HCT116 (cell line): ENCODE measurements at places on chromosomes 11 and 22.

- DNase-seq = no peak
These were observed 65.2 kb downstream of the DGCR2 start for GRCh38 chr22:19056951-19057401.

DNA sequence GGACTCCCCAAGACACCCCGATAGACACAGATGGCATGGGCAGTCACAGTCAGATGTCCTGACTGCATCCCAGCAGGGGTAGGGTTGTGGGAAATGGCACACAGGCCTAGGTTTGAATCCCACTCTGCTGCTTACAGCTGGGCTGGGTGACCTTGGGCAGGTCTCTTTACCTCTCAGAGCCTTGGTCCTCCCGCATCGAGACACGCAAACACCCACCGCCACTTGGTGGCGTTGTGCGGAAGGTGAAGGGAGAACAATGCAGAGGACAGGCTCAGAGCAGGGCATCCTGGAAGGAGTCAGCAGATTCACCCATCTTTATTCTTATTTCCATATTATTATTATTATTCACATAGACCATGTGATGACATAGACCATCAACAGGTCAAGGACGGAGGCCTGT lies 140.5 kb downstream of the MIAT start:
- DNase-seq = peak; percentile 6

- no peak for DNase-seq
These were observed 114.2 kb downstream of the KCNQ1OT1 start for GRCh38 chr11:2585566-2586086.

- DNase-seq = no peak
These were observed 471 bp upstream of the TMEM184B start for GRCh38 chr22:38273135-38273826.

- DNase-seq = no peak
These were observed 22.5 kb downstream of the TP53I11 start for GRCh38 chr11:44928144-44928543.

GRCh38 chr22:29154364-29155048 lies 51.2 kb upstream of the EMID1 start:
- DNase-seq = peak; percentile 34

DNA sequence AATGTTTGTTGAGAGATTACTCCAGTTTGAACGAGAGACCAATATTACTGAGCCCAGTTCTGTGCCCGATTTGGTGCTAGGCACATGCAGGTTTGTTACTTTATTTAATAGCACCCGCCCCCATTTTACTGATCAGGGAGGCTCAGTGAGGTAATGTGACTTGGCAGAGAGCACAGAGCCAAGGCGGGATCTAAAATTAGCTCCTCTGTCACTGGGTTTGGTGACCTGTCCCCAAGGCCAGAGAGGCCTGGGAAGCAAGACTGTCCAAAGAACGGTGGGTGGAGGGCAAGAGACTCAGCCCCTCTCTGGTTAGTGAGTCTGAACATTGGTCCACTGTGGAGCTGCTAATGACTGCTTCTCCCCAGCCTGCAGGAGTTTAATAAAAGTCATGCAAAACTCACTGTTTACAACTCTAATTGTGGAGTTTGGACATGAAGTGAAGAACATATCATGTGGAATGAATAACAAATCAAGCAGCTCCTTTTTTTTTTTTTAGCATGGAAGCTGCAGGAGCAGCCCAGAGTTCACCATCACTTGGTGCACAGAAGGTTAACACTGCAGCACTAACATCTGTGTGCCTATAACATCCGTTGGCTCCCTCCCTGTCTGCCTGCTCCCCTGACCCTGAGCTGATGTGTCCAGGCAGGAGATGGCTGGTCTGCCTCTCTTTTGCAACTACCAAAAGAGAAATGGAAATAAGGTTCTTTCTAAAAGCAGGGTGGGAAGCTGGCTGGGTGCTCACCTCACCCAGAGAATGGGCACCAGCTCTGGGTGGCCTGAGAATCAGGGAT lies 39.0 kb downstream of the CSNK2A3 start:
- no peak for DNase-seq

GRCh38 chr22:26579331-26579886 lies 10.5 kb downstream of the TPST2 start:
- DNase-seq = no peak

GRCh38 chr11:129326921-129327320 lies 48.7 kb upstream of the BARX2 start:
- DNase-seq = no peak

- DNase-seq = no peak
These were observed 14.4 kb upstream of the PVALB start for GRCh38 chr22:36831206-36831605.

DNA sequence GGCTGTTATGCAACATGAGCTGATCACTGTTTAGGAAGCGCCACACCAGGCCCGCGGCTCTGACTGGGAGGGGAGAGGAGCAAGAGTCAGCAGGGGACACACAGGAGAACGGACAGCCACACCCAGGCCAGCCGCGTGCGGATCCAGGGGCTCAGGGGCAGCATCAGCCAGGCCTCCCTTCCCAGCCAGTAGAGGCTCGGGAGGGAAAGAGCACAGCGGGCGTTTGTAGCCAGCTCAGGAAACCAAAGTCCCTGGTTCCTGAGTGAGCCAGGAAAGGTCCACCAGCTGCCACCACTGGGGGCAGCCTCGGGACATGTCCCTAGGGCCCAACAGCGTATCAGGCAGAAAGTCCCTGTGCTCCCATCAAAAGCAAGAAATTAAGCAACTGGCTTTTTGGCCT lies 71.8 kb upstream of the PITPNB start:
- DNase-seq = peak; percentile 32

DNA sequence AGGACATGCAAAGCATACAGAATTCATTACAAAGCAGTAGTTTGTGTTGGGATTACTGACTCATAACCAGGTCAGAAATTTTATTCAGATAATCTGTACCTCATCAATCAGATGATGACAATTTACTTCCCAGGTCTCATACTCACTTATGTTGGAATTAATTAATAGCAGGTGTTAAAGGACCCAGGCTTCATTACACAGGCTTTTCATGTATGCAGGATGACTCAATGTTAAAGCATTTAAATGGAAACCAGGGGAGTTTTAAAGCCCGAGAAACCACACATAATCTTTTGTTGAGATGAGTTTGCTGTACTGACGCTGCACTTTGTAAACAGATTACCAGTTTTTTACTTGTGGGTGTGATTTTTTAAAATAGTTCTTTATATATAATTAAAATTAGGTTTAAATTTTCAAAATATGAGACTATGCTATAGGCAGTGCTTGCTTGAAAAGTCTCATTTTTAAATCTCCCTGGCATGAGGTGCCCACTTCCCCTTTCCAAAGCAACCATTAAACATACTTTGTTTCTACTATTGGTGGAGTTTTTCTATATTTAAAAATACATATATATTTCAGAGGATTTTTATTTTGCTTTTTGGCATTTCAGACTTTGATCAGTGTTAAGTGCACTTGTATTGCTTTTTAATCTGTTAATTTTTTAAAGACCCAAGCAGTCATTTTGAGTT lies 41.0 kb downstream of the CEP57 start:
- no peak for DNase-seq

DNA sequence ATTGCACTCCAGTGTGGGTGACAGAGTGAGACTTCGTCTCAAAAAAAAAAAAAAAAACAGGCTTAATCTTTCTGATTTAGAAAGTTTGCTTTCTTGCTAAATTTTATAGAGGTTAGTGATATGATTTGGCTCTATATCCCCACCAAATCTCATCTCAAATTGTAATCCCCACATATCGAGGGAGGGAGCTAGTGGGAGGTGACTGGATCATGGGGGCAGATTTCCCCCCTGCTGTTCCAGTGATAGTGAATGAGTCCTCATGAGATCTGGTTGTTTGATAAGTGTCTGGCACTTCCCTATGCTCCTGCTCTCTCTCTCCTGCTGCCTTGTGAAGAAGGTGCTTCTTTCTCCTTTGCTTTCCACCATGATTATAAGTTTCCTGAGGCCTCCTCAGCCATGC lies 90.9 kb downstream of the OSBP2 start:
- DNase-seq = no peak

DNA sequence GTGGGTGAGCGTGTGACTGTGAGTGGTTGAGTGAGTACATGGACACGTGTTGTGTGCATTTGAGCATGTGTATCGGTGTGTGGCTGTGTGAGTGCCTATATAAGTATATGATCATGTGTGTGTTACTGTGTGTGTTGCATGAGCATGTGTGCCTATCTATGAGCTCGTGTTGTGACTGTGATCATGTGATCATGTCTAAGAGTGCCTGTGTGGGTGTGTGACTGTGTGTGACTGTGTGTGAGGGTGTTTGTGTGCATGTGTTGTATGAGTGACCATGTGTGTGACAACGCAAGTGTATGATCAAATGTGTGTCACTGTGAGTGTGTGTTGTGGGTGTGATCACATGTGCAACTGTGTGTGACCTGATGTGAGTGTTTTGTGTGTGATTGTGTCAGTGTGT lies 88.8 kb downstream of the UBASH3B start:
- DNase-seq = no peak

- no peak for DNase-seq
These were observed 38.2 kb upstream of the PARVG start for GRCh38 chr22:44142421-44143104.

- no peak for DNase-seq
These were observed 16.0 kb upstream of the MIF start for GRCh38 chr22:23878219-23878618.

- no peak for DNase-seq
These were observed 2.0 kb upstream of the APOBEC3A start for GRCh38 chr22:38955250-38955905.

GRCh38 chr11:102599642-102600261 lies 25.4 kb downstream of the MMP20 start:
- DNase-seq = peak; percentile 97

GRCh38 chr11:86062719-86063118 lies 6.2 kb downstream of the PICALM start:
- DNase-seq = no peak

- DNase-seq = no peak
These were observed 46.5 kb downstream of the FCHSD2 start for GRCh38 chr11:73095613-73096012.

DNA sequence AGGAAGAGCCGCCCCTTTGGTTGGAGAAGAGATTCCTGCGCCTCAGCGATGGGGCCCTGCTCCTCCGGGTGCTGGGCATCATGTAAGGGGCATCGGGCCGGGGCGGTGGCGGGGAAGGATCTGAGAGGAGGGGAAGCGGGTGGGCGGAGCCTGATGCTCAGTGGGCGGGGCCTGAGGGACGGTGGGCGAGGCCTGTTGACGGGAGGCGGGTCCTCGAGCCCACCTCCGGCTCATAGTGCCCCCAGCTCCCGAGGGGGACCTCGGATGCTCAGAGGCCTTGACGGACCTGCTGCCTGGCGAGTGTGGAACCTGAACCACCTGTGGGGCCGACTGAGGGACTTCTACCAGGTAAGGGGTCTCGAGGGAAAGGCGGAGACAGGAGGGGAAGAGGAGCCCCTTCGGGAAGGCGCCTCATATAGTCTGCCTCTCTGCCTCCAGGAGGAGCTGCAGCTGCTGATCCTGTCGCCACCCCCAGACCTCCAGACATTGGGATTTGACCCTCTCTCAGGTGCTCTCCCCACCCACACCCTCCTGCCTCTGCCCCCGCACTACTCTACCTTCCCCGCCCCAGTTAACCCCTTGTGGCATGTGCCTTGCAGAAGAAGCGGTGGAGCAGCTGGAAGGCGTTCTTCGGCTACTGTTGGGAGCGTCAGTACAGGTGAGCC lies 799 bp downstream of the CCDC88B start:
- no peak for DNase-seq

DNA sequence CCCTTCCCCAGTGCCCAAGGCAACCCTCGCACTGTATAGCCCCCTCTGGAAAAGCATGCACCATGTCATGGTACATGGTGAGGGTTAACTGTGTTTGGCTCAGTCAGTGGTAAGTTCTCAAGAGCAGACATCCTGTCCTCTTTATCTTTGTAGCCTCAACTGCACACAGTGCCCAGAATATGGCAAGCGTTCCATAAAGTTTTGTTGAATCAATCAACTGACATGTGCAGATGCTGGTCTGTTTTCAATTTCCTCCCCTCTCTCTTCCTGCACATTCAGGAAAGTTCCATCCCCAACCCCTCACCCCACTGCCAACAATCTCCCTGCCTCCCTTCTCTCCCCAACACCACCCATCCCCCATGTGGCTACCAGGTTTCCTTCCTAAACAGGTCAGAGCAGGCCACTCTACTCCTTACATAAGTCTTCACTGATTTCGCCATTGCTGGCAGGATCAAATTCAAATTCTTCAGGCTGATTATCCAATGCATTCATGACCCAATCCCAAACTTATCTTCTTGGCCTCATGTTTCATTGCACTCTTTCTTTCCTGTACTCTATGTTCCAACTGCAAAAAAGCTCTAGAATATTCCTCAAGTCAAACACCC lies 15.5 kb upstream of the TMPRSS5 start:
- DNase-seq = no peak

DNA sequence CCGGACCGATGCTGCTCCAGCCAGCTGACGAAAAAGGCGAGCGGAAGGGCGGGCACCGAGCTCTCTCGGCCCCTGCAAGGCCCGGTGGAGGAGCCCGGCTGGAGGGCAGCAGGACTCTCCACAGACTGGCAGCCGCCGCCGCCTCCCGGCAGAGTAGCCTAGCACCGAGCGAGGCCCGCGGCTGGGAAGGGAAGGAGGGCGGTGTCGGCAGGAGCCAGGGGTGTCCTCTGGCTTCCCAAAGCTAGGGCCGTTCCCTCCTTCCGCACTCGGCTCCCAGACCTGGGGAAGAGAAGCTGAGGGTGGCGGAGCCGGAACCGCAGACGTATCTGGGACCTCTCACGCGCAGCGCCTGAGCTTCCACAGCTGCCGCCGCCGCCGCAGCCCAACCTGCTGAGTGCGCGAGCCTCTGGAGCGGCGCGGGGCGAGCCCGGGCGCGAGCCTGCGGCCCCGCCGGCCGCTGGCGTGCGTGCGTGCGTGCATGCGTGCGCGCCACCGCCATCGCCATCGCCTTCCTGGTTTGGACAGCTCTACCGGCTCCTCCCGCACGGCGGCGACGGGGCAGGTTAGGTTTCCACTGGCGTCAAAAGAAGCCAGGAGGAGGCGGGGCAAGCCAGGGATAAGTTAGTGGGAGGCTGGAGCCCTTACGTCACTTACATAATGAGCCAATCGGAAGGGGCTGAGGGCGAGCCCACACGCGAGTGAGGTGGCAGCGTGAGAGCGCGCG lies at the start of gene RAB6A:
Gene RAB6A (minus strand): TSS at position 396 of the 724 bp plus-strand sequence. CDS start 439 bp downstream, outside the sequence.
- DNase-seq = peak; percentile 99

- DNase-seq = no peak
These were observed 203.7 kb downstream of the ARHGAP42 start for GRCh38 chr11:100890789-100891188.

GRCh38 chr11:67680696-67681470 lies 6.5 kb upstream of the ALDH3B2 start:
- no peak for DNase-seq

- DNase-seq = no peak
These were observed 268.4 kb downstream of the ETS1 start for GRCh38 chr11:128318856-128319474.

DNA sequence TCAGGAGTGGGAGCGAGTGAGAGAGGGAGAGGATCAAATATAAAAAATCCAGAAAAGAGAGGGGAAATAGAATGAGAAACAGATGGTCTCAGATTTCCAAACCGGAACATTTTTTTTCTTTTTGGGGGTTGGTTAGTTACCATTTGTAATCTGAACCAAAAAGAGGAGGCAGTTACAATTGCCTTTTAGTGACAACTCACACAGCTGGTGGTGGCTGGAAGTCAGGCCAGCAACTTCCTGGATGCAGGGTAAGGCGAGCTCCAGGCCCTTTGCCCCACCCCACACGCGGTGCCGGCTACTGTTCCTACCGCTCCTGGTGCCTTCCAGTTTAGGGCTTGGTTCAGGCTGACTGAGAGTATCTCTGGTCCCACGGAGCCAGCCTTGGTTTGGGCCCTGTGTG lies 21.0 kb upstream of the UBASH3B start:
- no peak for DNase-seq

- DNase-seq = no peak
These were observed 2.0 kb upstream of the MAPK11 start for GRCh38 chr22:50272044-50272802.

- DNase-seq = no peak
These were observed 1263.6 kb upstream of the RAG2 start for GRCh38 chr11:37861671-37862070.
